Endodermal cell (in vitro differentiated cells): ENCODE measurements at places on chromosomes 11 and 22. TPM values are rescaled to one million over a fixed set of nuclear protein-coding genes. Genes with fewer than 3 reads are reported as not detected.

The FAM227A gene
- total RNA-seq, result 7.7 to 14.9 TPM (median 13.1 TPM) in 3 replicates

The TSSK2 gene
- not detected in 3 replicates for total RNA-seq

The PTPRCAP gene
- 0.49 TPM in 1 of 3 replicates, not detected in the others for total RNA-seq

The FERMT3 gene
- 5.3 and 7.0 TPM in 2 replicates for total RNA-seq

The HEPHL1 gene
- total RNA-seq, result not detected in 3 replicates

The PTGDR2 gene
- not detected in 2 replicates for total RNA-seq

The KCNQ1OT1 gene
- total RNA-seq, result 3.6 and 6.9 TPM in 2 replicates

GRCh38 chr11:130180896-130181294, 21.3 kb downstream of the ST14 start:
- peaks cover 4% of the 10 kb centered on the region for H3K4me1 ChIP-seq
- no peak overlapping the region for H3K27ac ChIP-seq
- H3K36me3 ChIP-seq, result no peaks in the 10 kb centered on the region
- no peaks in the 10 kb centered on the region for H3K27me3 ChIP-seq

- no peak overlapping the region for H3K4me3 ChIP-seq
- no peaks in the 10 kb centered on the region for H3K27me3 ChIP-seq
- no peak overlapping the region for H3K27ac ChIP-seq
- DNase-seq, result no peak
These were observed 25.0 kb upstream of the SLC5A1 start for GRCh38 chr22:32018056-32018455.

GRCh38 chr22:47201186-47201995, 438.9 kb downstream of the TBC1D22A start:
- no peaks in the 10 kb centered on the region for H3K27me3 ChIP-seq
- H3K4me3 ChIP-seq, result no peak overlapping the region
- H3K36me3 ChIP-seq, result no peaks in the 10 kb centered on the region
- no peak overlapping the region for H3K27ac ChIP-seq

DNA sequence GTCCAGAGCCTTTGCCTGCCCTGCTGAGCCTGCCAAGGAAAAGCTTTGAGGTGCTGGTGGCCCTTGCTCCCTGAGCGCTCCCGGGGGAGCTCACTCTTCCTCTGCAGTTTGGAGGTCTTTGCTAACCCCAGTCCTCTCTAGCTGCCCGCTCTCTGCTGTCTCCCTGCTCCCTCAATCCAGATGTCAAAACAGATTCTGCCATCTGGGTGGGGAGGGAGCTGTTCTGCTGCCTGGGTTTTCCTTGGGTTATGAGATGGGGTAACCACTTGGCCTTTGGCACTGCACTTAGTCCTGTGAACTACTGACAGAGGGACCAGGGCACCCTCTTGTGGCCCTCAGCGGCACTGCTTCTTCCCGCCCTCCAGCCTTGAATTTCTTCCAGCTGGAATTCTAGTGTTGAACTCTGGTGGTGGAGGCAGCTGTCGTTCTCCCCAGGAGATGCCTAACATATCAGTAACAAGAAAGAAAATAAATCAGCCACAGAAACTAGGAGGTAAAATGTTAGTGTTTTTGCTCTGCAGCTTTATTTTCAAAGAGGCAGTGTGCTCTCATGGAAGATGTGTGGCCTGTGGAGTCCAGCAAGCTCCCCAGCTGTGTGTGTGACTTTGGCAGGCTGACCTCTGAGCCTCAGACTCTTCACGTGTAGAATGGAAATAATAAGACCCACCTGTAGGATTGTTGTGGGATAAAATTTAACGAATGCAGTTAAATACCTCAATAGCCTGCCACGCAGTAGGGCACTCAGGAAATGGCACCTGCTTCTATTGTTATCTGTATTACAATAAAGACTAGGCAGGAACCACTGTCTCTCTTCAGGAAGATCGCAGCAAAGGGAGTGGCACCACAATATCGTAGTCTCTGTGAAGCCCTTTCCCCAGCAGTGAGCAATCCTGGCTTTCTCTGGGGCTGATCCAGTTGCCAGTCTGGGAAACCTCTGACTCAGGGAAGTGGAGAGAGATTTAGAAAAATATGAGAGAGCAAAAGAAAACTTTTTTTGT, 23.4 kb downstream of the ARFGAP2 start:
- H3K27ac ChIP-seq, result peak overlapping the region; percentile 41
- no peak overlapping the region for H3K4me3 ChIP-seq
- peaks cover 3% of the 10 kb centered on the region for H3K4me1 ChIP-seq
- H3K36me3 ChIP-seq, result no peaks in the 10 kb centered on the region
- no peaks in the 10 kb centered on the region for H3K27me3 ChIP-seq

- no peaks in the 10 kb centered on the region for H3K36me3 ChIP-seq
- DNase-seq, result no peak
- H3K27me3 ChIP-seq, result no peaks in the 10 kb centered on the region
- peaks cover 6% of the 10 kb centered on the region for H3K4me1 ChIP-seq
- no peak overlapping the region for H3K4me3 ChIP-seq
These were observed 184.1 kb upstream of the ARHGAP20 start for GRCh38 chr11:110896358-110896757.

DNA sequence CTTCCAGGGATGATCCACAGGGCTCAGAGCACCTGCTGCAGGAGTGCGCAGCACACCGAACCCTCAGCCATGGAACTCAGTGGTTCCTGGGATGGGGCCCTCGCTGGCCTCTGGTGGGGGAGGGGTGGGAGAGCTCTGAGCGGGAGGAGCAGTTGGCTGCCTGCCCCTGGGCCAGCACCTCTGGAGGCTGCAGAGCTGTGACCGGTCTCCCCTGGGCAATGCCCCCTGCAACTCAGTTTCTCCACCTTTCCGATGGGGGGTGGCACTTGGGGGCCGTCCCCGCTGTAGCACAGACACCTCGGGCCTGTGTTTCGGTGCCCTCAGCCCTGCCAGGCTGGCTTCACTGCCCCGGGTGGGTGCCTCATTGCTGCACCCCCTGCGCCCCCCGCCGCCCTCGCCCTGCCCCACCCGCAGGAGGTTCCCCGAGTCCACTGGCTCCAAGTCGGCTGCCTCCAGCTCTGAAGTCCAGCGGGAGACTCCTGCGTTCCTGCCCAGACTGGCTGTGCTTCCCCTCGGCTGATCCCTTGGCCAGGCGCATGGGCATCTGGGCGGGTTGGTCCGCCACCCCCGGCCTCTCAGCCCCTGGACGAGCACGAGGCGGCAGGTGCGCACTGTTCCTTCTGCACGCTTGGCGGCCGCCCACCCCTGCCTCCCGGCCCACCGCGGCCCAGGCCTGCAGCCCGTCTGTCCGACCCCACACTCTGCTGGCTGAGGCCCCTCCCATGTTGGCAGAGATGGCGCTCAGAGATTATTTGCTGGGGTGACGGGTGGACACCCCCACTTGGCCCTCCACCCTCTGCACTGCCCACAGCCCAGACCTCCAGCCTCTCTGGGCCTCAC, 1.8 kb downstream of the MUC6 start:
- no peak overlapping the region for H3K27ac ChIP-seq
- no peaks in the 10 kb centered on the region for H3K36me3 ChIP-seq
- no peaks in the 10 kb centered on the region for H3K4me1 ChIP-seq
